ENCODE measurements at places on chromosomes 13 and 19. TPM values are rescaled to one million over a fixed set of nuclear protein-coding genes. Genes with fewer than 3 reads are reported as not detected.

Gene HIPK4
- total RNA-seq, result not detected

Gene ZNF724
- 11.8 TPM for total RNA-seq

Gene MPND
- total RNA-seq, result 19.7 TPM

Gene SIAH3
- 0.06 TPM for total RNA-seq

Gene KCNRG
- 0.19 TPM for total RNA-seq

Gene MEIOSIN
- total RNA-seq, result 0.37 TPM

Gene CDC42EP5
- not detected for total RNA-seq

Gene GDF15
- total RNA-seq, result 0.50 TPM

Gene TIMM13
- total RNA-seq, result 140 TPM

Gene ZIC2
- 0.84 TPM for total RNA-seq

DNA sequence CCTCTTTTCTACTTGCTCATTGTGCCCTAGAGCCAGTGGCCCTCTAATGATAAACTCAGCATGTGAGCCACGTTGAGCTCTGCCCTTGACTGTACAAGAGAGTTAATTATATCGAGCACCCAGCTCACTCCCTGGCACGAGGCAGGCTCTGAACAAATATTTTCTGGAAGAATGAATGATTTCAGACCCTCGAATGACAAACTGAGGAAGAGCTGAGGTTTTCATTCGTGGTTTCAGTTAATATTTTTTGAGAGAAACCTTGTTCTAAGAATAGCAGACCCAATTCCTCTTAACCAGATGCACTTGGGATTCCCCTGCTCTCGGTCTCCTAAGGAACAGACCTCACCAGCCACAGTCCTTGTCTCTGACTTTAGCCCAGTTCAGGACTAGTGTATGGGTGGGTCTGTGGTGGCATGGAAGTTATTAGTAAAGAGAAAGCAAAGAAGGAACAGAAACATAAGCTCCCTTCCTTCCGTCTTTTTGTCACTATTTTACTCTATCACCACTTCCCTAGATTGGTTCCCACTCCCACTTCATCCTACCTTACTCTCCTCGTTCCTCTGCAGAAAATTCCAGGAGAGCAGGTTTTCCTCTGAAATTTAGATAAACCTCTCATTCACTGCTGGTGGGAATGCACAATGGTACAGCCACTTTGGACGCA is 22.1 kb upstream of the WDFY2 start:
- peak; percentile 90 for ATAC-seq

DNA sequence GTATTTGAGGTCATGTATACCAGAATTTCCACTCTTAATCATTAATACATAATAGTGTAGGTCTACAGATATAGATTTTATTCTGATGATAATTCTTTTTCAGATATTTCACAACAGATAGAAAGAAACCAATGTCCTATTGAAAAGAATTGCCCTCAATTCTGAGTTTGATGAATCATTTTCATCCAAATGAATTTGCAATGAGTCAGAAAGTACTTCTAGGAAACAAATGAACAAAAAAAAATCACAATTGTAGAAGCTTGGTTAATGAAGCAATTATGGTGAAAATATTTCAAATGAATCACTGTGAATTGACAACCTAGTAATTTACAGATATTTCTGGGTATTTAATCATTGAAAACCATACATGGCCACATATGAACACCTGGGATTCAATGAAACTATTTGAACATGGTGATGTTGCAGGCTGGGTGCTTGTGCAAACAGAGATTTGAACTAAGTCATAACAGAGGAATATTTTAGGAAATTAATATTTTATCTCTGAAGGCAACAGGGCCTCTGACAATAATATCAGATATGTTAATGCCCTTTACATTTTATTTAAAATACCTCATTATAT is 360.9 kb downstream of the SLITRK5 start:
- no peak for ATAC-seq

- ATAC-seq, result no peak
Measured at GRCh38 chr19:46014534-46014933, 8.3 kb downstream of the PGLYRP1 start.

- no peak for ATAC-seq
Measured at GRCh38 chr13:101811284-101811839, 358.9 kb downstream of the ITGBL1 start.

DNA sequence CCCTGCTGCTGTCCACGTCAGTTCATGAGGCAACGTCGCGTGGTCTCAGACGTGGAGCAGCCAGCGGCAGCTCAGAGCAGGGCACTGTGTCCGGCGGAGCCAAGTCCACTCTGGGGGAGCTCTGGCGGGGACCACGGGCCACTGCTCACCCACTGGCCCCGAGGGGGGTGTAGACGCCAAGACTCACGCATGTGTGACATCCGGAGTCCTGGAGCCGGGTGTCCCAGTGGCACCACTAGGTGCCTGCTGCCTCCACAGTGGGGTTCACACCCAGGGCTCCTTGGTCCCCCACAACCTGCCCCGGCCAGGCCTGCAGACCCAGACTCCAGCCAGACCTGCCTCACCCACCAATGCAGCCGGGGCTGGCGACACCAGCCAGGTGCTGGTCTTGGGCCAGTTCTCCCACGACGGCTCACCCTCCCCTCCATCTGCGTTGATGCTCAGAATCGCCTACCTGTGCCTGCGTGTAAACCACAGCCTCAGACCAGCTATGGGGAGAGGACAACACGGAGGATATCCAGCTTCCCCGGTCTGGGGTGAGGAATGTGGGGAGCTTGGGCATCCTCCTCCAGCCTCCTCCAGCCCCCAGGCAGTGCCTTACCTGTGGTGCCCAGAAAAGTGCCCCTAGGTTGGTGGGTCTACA is 6.6 kb downstream of the FSTL3 start:
- no peak for ATAC-seq

- no peak for ATAC-seq
Measured at GRCh38 chr13:51364404-51365008, 25.0 kb downstream of the SERPINE3 start.

DNA sequence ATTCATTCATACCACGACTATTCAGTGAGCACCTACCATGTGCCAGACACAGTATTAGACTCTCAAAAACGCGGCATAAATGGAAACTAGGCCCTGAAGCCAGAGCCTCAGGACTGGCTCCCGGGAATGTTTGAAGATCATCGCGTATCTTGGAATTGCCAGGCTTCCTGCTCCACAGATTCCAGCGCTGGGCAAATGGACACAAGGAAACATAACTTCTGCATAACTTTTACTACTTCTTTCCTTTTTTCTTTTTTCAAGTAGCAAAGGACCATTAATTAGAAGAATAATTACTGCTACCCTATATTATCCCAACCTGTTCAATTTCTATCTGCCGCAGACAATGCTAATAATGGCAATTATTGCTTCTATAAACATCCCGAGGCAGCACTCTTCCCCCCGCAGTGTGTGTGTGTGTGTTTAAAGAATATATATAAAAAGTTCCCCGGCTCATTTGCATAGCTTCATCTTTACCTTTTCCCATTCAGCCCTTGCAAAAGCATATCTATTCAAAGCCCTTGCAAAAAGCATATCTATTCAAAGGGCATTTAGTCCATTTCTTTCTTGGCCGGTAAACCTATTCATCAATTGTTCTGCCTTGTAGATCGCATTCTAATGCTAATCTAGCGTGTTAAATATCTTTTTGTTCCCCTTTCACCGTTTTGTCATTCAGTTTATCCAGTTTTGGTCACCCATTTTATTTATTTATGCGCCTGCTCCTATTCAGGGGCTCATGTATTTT is 6.1 kb downstream of the SOX21 start:
- no peak for ATAC-seq

DNA sequence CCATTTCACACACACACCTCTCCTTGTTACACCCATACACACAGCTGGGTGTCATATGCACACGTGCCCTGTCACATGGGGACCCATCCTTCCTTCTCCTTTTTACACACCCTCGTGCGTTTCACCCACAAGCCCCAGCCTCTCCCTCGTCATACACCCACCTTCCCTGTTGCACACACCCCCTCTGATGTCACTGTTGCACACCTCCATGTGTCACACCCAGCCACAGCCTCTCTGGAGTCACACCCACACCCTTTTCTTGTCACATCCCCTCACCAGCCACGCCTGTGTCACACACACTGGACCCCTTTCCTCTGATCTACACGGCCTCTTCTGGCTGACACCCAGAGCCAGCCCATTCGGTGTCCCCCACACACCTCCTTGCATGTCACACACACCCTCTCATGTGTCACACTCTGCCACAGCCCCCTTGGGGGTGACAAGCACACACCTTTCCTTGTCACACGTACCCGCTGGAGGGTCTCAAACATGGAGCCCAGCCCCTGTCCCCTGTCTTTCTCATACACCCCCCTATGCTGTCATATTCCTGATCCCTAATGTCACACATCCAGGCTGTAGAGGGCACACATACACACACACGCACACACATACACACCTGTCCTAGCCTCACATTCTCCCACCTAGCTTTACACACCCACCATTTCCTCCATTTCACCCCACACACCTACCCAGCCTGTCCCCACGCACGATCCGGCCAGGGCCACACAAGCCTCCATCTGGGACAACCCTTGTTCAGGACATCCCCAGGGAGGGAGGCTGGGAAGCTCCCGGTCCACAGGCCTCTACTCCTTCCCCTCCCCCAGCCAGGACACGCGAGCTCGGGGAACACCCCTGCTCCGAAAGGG is 1.4 kb downstream of the NOVA2 start:
- ATAC-seq, result peak; percentile 70

DNA sequence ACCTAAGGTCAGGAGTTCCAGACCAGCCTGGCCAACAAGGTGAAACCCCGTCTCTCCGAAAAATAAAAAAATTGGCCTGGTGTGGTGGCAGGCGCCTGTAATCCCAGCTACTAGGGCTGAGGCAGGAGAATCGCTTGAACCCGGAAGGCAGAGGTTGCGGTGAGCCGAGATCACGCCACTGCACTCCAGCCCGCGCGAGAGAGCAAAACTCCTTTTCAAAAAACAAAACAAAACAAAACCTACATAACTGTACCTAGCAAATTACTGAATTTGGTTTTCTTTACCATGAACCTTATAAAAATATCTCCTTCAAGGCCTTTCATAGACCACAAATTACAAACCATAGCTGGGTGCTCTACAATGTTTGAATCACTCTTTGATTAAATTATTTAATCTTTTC is 760 bp downstream of the ZNF91 start:
- ATAC-seq, result no peak

DNA sequence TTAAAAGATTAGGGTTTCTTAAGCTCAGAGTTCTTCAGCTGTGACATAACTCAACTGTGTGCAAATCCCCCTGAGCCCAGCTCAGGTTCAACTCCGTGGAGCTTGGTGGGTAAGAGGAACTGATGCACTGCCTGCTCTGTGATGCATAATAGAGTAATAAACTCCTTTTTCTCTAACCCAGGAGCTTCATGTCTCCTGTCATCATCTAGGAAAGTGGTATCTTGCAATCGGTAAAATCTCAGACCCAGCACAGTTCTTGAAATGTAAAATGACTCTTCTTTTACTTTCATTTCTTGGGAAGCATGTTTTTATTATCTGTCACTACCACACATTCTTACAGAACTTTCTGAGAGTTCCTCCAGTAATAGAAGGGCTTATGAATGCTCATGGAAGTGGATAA is 123.8 kb upstream of the PCDH9 start:
- ATAC-seq, result no peak

GRCh38 chr19:45306518-45307027 is 16.1 kb downstream of the CKM start:
- ATAC-seq, result no peak

- ATAC-seq, result no peak
Measured at GRCh38 chr19:14039181-14039580, 7.6 kb downstream of the IL27RA start.

GRCh38 chr19:55358943-55359908 is 3.8 kb downstream of the GARIN5B start:
- no peak for ATAC-seq

GRCh38 chr19:54850930-54851329 is 687 bp downstream of the KIR3DL2 start:
- no peak for ATAC-seq

DNA sequence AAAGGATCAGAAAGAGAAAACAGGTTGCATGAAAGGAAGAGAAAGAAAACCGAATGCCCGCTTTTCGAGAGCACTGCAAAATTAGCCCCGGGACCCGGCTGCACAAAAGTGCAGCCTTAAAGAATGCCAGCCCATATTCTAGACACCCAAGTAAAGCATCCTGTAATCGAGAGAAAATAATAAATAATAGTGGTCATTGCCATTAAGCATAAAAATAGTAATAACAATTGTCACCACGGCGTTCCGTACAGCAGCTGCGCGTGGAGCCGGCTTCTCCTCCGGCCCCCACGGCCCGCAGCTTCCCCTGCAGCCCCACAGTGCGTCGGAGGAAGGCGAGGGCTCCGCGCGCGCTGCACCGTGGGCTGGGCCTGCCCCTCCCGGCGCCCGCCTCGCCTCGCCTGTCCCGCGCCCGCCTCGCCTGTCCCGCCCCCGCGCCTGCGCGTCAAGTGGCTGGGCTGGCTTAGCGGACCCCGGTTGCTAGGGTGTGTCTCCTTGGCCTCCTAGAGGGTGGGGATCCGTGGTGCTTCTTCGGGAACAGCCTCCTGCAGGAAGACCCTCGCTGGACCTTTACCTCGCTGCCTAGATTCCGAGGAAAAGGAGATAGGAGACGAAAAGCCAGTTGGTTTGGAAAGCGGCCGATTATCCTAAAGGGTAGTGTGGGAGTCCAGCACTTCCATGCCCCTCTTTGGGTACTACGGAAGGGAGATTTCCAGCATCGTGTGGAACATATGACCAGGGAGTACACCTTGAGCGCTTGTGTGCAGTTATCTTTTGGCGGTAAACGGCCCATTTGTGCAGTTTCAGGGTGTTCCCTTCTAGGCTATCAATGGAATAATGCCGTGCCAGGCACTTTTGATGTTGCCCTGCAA is at the start of gene LRRC63:
Gene LRRC63, plus strand, starts transcription at position 446 of the 869 bp plus-strand sequence. CDS start 1,107 bp downstream, outside the sequence.
- ATAC-seq, result peak; percentile 97

- ATAC-seq, result peak; percentile 88
Measured at GRCh38 chr19:7010722-7011593, 10.3 kb downstream of the MBD3L2B start.

DNA sequence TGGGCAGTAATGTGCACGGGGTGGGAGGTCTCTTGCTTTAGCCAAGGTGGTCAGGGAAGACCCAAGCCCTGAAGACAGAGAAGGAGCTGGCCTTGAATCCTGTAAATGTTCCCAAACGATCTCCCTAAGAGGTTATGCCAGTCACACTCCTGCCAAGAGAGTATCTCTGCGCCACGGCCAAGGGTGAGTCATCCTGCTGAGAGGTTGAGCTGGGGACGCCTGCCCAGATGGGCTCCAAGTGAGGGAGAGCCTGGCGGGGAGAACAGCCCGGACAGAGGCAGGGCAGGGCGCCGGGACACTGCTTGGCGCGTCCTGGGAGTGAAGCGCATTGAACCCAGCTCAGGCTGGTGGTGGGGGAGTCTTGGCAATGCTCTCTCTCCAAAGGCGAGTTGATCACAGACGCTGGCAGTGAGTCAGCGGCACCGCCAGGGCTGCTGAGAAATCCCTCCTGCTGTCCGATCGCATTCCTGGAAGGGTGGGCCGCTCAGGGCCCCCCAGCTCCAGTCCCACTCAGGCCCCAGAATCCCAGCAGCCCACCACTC is 16.4 kb downstream of the SULT2B1 start:
- ATAC-seq, result peak; percentile 49

Data from activated T-helper 17 cell treated with anti-CD3 and anti-CD28 coated beads, Interleukin-2, amount 50 U/mL, for 72 hours (primary cell).